ENCODE measurements at places on chromosomes 5 and 9. TPM values are rescaled to one million over a fixed set of nuclear protein-coding genes. Genes with fewer than 3 reads are reported as not detected.

HEMGN gene
- 10.7 TPM for polyA plus RNA-seq

CDC25C gene
- 8.0 TPM for polyA plus RNA-seq

CCDC152 gene
- 13.3 TPM for polyA plus RNA-seq

- no peak for DNase-seq
Measured at GRCh38 chr9:68730570-68731235, 25.7 kb downstream of the PIP5K1B start.

DNA sequence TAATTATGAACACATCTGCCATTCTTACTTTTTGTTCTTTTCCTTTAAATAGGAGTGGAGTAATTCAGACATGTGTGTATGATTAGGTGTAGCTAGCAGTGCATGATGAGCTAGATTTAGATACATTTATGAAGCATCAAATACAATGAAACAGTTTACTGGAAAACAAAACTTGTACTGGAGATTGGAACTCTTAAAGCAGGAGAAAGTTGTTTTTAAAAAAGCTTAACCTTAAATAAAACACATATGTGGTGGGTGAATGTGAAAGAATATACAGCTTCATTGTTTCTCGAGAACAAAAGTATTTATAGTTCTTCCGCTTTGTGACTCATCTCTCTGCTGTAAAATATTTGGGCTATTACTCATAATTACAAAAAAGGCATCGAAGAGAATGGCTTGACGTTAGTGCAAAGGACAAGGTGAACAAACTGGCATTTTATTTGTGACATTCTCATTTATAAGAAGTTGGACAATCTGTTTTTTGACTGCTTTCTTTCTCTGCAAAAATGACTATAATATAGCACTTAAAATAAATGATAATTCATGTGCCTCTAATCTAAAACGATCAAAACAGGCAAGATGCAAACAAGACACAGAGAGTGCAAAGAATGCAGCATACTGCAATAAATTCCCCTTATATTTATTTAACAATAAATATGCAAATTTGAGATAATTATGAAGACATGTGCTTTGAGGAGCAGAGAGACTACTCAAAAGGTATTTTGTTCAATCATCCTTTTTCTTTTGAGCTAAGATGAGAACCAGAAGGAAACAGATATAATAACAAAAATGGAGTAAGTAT, 478.8 kb downstream of the CETN3 start:
- DNase-seq: no peak

DNA sequence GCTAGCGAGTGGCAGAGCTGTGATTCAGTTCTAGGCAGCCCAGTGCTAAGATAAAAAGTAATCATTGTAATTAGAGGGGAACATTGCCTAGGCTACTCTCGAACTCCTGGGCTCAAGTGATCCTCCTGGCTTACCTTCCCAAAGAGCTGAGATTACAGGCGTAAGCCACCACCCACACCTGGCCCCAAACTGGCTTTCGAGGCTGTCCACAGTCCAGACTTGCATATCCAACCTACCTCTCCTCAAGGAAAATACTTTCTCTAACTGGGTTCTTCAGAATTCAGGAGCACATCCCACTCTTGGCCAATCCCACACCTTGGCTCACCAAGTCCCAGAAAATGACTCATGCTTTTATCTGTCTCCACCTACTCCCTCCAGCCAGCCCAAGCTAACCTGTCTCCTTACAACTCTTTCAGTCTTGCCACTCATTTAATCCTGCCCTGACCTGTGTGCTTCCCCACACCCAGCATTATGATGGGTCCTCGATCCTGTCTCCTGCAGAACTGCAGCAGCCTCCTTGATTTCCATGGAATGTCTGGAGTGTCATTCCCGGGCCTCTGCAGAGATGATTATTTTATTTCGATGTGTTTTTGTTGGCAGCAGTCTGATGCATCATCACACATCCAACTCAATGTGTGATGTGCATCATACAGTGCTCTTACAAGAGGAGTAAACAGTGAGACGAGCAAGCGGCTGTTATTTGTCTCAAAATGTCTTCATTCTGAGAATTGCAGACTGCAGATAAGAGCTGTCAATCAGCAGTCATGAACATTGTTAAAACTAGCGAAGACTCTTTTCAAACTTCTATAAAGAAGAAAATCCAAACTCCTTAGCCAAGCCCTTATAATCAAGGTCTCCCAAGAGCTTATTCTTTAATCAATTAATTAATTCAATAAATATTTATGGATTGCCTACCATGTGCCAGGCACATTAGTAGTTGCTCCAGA, 167.3 kb downstream of the SEC61B start:
- no peak for DNase-seq

DNA sequence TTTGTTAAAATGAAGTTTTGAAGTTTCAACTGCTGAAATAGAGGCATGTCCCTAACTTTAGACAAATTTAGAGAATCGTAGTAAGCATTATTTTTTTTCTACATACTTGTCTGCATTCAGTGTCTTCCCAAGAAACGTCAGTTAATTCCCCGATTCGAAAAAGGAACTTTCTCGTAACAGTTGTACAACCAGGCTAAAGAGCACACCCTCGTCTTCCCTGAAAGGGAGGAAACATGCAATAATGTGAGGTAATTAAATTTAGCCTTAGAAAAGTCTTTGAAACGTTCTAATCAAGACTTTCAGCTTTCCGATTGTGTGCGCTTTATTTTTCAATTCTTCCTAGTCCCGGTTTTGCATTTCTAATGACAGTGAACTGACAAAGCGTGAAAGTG, 374 bp upstream of the SLC1A3 start:
- no peak for DNase-seq

DNA sequence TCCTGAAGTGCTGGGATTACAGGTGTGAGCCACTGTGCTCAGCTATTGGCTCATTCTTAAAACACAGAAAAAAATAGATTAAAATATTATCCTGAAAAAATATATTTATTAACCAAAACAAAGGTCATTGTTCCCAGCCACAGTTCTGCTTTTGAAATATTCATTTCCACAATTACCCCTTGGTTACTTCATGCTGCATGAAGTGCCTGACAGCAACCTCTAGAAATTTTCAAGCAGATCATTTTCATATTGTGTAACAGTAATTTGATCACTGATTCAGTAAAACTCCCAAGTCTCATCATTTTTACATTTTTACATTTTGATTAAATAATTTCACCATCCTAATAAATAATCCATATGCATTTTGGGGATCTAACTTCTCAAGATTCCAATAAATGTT, 18.8 kb upstream of the GNAQ start:
- no peak for DNase-seq

GRCh38 chr9:107147134-107147533, 135.9 kb upstream of the RAD23B start:
- no peak for DNase-seq

GRCh38 chr5:23840083-23840482, 332.7 kb downstream of the PRDM9 start:
- DNase-seq: no peak

DNA sequence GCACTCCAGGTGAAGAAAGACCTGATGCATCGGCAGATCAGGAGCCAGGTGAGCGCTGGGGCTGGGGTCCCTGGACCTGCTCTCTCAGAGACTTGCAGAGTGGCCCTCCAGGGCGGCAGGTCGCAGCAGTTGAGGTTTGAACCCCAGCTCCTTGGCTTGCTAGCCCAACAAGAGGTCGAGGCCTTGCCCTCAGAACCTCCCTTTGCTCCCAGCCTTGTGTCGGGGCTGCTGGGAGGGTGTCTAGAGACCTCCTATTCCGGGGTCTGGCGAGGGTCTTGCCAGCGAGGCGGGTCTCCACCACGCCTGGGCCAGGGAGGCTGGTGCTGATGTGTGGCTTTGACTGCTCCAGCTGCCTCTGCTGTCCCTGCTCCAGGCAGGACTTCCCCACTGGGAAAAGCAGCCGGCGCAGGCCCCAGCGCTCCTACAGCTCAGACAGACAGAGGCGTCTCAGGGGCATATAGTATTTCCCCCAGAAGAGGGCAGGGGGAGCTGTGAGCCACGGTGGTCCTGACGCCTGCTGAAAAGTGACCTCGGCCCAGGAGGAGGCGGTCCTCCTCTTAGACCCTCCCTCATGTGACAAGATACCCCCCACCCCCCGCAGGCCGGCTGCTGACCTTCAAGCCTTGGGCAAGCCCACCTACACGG, 38.3 kb downstream of the LRSAM1 start:
- DNase-seq: no peak

DNA sequence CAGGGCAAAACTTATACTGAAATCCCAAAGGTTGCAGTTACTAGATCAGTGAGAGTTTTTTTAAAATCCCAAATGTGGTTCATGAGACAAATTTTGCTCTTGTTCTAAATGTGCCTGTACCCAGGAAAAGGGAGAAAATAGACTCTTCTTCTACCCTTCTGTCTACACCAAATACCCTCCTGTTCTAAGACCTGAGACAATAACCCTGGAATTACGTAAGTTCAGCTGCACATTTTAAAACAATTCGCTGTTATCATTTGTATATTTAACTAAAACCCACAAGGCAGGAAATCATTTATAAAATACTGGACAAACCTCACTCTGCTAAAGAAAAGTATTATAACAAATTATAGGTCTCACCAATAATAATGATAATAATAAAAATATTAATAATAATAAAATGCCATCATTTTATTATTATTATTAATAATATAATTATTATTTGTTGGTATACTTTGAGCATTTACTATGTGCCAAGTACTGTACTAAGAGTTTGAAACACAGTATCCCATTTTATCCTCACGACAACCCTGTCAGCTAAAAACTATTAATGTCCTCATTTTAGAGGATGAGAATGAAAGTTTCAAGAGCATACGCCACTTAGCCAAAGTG, 49.8 kb upstream of the AFAP1L1 start:
- no peak for DNase-seq

GRCh38 chr5:25414742-25415141, 770.0 kb upstream of the CDH10 start:
- DNase-seq: no peak

DNA sequence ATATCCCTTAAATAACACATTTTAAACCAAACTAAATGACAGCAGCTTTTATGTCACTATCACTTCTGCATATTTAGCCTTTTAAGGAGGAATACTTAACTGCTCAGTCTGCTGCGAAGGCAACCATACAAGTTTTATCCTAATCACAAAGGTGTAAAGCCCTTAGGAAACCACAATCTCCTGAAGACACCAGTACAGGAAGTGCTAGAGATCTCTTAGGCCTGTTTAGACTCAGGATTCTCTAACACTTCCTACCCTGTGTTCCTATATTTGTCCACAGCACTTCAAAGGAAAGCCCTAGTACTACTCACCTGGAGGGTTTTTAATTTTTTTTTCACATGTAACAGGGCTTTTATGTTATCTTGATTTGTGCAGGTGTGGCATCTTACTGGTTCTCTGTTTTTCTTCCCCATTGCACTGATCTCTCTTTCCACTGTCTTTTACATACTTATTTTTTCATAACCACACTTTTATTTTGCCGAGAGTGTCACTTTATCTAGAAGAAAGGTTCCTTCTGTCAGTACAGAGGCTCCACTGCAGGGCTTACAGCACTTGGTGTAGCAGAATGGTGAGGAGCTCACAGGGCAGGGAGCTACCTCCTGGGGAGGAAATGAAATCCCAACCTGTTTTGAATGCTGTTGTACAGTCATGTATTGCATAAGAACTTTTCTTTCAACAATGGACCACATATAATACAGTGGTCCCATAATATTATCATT, 1060.6 kb upstream of the ACO1 start:
- no peak for DNase-seq

DNA sequence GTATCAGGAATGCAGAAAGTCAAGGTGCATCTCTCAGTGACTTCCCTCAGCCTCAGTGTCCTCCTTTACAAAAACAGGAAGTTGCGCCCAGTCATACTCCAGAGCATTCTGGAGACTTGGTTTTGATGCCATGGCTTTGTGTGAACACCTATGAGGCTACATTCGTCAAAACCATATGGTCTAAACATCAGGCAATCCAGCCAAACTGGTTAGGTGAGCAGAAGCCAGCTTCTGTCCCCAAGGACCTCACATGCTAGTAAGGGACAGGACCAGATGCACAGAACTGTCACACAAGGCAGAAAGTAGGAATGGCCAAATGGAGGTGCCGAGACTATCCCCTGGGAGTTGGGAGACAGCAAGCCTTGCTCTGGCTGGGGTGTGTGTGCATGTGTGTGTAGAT, 217.2 kb downstream of the MELK start:
- DNase-seq: no peak

DNA sequence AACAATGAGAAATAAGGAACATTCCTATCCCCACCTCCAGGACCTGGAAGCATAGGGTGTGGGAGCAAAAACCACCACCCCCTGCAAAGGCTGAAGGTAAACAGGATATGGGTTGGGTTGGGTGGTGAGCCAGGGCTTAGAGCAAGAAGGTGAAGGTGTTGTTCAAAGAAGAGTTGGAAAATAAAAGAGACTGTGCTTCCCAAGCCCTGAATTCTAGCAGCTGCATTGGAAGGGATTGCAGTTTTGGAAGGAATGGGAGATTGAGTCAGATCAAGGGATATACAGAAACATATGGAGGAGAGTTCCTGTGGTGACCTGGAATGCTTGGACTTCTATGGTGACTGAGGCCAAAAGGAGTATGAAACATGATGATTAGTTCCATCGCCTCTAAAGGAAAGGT, 24.7 kb upstream of the MTAP start:
- no peak for DNase-seq

- no peak for DNase-seq
Measured at GRCh38 chr5:77210964-77211690, 647 bp downstream of the PDE8B start.

GRCh38 chr5:8701251-8701650, 832.3 kb downstream of the MTRR start:
- no peak for DNase-seq

- no peak for DNase-seq
Measured at GRCh38 chr9:70030156-70030555, 13.5 kb upstream of the MAMDC2 start.

DNA sequence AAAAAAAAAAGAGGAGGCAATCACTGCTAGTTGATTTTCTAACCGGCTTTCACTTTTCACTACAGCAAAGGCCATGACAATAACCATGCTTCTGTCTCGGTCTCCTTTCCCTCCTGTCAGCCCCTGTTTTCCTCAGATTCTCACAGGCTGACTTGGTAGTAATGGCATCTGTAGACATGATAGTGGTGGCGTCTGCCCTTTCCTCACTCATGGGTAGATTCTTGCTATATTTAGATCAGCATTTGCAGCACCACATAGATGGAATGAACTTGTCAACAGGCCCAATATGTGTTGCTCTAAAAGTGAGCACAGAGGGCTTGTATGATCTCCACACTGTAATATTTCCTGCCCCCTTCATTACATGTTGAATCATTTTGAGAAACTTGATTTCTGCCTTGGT, 120.3 kb upstream of the FTMT start:
- no peak for DNase-seq
